CD4-positive, alpha-beta T cell treated with Interleukin-15 for 1 hour (primary cell): ENCODE measurements at places on chromosomes 4 and X.

- no peak for DNase-seq
Observed at GRCh38 chr4:170729236-170729635, 639.5 kb upstream of the AADAT start.

- DNase-seq = no peak
Observed at GRCh38 chrX:18883961-18884765, 99.8 kb downstream of the PHKA2 start.

DNA sequence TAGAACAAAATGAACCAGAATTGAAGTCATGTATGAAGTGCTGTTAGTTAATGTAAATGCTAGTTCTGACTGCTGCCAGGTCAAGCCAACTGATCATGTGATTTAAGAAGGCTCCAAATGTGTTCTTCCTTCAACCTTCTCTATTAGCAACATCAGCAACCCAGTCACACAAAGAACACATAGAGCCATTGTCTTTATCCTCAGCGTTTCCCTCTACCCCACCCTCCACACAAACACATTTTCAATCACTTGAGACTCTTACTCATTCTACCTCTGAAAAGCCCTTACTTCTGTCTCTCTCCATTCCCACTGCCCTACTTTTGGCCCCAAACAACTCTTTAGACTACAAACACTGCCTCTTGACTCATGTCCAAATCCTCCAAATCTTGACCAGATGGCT lies 89.7 kb upstream of the KDR start:
- no peak for DNase-seq

DNA sequence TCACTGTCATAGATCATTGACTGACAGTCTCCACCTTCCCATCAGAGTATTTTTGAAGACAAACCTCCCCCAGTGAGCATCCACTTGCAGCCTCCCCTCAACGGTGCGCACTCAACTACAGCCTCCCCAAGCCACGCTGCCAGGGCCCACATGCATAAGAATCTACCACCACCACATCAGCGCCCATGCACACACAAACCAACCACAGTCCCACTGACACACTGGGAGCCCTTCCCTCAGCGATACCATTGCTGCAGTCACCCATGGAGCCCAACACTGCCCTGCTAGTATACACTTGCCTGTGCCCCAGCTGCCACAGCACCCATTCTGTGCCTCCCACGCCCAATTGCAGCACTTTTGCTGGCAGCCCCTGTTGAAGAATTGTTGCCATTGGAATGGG lies 132.9 kb downstream of the CHM start:
- no peak for DNase-seq

GRCh38 chr4:181971973-181972372 lies 271.2 kb upstream of the TENM3 start:
- no peak for DNase-seq

DNA sequence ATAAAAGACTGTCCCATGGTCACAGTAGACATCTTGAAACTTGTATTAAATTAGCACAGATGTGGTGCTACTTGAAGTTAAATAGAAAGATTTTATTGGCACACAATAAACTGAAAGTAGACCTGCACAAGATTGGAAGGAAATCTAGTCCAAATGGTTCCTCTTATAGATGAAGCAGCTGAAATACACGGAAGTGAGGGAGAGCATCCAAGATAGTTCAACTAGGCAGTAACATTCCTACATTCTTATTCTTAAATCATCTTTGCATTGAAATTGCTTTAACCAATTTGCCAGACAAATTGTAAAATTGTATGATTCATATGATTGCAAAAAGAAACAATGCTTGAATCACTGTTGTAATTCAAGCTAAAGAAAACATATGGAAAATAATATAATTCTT lies 87.6 kb upstream of the VCX3B start:
- DNase-seq = no peak

- DNase-seq = no peak
Observed at GRCh38 chr4:123943976-123944375, 547.4 kb downstream of the SPRY1 start.

GRCh38 chr4:75004755-75005668 lies 72.1 kb downstream of the PARM1 start:
- DNase-seq = no peak

GRCh38 chr4:121071640-121072223 lies 603 bp downstream of the NDNF start:
- no peak for DNase-seq

DNA sequence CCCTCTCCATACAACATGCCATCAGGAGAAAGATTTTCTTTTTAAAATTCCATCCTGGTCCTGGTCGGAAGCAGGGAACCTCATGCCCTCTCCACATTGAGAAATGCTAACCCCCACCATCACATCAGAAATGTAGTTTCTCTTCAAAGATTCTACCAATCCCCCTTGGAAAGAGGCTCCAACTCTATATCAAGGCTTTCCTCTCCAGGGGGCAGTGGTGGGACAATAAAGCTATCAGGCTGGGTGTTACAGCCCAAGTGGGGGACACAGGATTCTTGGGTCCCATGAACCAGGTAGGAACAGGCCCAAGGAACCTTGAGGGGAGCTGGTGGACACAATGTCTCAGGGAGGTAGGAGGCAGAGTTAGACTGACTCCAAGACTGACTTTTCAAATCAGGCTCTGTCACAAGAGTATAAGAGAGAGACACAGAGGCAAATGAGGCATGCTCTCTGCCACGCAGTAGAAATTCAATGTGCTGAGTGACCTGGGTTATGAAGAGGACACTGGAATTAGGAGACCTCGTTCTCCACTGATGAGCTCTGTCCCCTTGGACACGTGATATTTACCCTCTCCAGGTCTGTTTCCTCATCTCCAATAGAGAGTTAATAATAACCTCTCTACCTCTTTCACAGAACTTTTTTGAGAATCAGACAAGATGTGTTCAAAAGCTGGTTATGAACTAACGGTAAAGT lies 4.5 kb downstream of the GJB1 start:
- DNase-seq = no peak

GRCh38 chr4:147480502-147480890 lies 401 bp upstream of the EDNRA start:
- DNase-seq = no peak

DNA sequence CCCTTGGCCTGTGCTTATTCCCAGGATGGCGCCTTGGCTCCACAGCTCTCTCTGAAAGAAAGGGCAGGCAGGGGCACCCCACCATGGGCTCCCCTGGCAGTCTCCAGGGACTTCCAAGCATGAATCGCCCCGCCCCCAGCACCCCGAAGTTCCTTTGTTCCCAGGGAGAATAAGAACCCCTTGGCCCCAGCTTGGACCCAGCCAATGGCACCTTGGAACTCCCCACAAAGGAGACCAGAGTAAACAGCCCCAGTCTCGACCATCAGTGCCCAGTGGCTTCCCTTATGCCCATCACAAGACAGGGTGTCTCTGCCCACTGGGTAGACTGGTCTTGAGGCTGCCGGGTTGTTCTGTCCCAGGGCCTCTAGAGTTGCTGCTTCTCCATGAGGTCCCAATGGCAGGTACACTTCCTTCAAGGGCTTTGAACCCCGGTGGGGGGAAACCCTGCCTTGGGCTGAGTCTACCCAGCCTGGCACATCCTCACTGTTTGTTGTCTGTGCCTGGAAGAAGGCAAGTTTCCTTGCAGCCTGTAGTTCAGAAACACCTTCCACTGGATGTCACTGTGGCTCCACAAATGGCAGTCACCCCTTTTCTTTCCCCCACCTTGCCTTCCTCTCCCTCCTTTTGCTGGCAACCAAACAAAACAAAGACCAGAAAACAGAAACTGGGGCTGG lies 30.8 kb downstream of the NBDY start:
- no peak for DNase-seq

DNA sequence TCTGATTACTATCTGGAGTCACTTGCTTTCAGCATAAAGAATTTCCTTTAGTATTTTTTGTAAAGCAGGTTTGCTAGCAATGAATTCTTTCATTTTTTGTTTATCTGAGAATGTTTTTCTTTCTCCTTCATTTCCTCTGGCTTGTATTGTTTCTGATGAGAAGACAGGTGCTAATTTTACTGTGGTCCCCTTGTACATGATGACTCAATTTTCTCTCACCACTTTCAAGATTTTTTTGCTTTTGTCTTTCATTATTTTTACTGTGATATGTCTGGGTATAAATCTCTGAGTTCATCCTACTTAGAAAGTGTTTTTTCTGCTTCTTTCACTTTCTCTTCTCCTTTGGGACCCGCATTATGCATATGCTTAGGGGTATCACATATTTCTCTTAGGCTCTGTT lies 62.6 kb downstream of the PKD2 start:
- DNase-seq = no peak

GRCh38 chr4:184373886-184374405 lies 100.4 kb downstream of the IRF2 start:
- DNase-seq = no peak

GRCh38 chr4:112759313-112759712 lies 122.4 kb downstream of the LARP7 start:
- DNase-seq = no peak

DNA sequence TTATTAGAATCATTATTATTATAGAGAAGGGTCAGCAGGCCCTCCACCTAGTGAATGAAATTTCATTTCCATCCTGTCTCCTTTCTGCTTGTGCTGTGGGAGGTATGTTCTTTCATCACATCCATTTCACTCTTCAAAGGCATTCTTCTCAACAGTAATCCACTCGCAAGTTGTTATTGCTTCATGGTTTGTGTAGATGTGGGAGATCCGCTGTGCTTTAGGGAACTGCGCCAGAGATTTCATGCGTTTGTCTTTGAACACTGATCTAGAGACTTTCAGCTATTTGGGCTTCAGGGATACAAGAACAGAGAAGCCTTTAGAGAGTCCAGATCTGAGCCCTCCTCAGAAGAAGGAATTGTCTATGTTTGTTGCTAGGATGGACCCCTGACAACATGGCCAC lies 53.5 kb upstream of the PUDP start:
- no peak for DNase-seq

DNA sequence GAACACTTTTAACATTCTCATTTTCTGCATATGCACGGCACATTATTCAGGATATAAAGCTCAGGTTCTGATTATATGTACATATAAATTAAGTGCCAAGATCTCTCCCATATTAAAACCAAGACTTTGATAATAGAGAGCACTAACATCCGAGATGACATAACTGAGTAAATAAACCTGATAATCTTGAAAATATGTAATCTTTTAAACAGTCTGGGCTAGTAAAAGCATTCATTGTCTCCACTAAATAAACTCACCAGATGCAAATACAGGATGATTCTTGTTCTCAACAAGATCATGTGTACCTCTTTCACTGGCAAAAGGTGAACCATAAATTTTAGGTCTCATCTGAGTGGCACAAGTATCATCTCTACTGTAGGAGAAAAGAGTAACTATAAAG lies 942.2 kb downstream of the TRAM1L1 start:
- no peak for DNase-seq

- no peak for DNase-seq
Observed at GRCh38 chr4:106650701-106651100, 282.1 kb upstream of the GIMD1 start.

DNA sequence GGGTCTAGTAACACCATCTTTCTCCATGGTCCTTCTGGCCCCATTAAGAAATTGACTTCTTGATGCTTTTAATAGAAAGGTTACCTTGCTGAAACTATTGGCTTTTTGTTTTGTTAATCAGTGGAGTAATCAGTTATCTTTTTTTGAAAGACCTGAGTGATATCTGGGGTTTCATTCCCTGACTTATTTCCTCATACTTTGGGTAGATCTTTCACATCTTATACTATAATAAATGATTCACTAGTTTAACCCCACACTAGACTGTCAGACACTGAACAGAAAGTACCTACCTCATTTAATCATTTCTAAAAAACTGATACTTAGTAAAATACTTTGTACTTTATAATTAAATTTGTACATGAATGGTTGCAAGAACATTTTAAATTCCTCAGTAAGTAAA lies 1021.1 kb downstream of the STIM2 start:
- DNase-seq = no peak

GRCh38 chrX:10726647-10727046 lies 106.3 kb upstream of the MID1 start:
- no peak for DNase-seq

GRCh38 chr4:38600575-38600974 lies 63.4 kb upstream of the KLF3 start:
- DNase-seq = no peak

DNA sequence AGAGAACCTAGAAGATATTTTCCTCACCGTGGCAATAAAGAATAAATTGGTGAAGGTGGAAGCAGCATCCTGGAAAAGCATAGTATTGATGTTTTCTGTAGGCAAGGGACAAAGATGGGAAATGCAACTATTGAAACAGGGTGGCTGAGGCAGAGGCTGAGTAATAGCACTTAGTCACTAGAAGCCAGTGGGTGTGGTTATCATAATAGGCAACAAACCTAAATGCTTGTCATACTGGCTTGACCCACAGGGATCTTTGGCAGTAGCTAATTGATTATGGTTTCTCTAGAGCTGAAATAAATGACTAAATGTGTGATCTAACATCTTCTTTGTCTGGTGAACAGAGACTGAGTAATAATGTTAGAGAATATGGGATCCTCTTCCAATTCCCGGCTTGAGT lies 353.6 kb upstream of the RPS6KA3 start:
- no peak for DNase-seq

- no peak for DNase-seq
Observed at GRCh38 chr4:159547645-159548308, 444.9 kb downstream of the RAPGEF2 start.

- DNase-seq = no peak
Observed at GRCh38 chr4:143251779-143252178, 67.1 kb downstream of the USP38 start.

GRCh38 chr4:84887824-84888223 lies 78.7 kb downstream of the WDFY3 start:
- no peak for DNase-seq

DNA sequence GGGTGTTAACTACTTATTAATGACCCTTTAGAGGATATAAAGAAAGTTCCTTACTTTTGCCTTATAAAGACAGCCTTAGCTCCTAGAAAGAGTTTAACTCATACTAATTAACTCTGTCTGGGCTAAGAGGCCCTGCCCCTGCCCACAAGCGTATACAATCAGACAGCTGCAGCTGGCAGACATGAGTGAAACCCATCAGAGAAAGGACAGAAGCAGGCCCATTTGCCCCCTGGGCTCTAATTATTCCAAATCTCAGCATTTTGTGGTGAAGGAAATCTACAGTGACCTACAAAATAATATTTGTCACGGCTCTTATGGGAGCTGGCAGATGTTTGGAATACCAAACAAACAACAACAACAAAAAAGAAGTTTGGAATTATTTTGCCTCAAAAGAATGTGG lies 71.8 kb downstream of the CHRDL1 start:
- DNase-seq = no peak

GRCh38 chr4:111494471-111494870 lies 650.8 kb upstream of the FAM241A start:
- DNase-seq = no peak

GRCh38 chrX:139850968-139851367 lies 81.9 kb downstream of the ATP11C start:
- no peak for DNase-seq

GRCh38 chr4:125042041-125042440 lies 272.7 kb upstream of the FAT4 start:
- no peak for DNase-seq
